GM12891 (cell line): ENCODE measurements at places on chromosomes 2 and 18.

DNA sequence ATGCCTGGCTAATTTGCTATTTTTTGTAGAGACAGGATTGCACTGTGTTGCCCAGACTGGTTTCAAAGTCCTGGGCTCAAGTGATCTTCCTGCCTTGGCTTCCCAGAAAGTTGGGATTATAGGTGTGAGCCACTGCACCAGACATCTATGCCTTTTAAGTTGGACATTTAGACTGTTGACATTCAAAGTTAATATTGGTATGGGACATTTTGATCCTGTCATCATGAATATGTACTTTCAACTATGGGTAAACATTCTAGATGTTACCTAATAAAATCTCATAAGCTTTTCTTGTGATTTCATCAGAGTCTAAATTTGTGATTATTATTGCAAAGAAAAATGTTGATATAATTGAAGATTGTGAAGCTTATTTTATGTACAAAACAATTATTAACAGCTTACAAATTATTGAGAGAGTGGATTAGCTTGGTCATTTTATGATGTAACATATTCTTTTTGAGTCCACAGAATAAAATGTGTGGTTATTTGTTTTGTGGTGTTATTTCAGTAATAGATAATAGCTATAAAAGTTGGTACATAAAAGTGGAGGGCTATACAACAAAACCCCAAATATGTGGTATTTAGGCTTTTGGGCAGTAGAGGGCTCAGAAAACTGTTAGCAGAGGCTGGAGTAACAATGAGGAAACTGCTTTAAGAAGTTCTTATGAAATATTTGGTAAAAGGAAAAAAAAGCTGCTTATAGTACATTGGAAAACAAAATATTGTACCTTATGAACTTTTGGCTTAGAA lies 41.4 kb downstream of the STARD6 start:
- DNase-seq, result no peak

DNA sequence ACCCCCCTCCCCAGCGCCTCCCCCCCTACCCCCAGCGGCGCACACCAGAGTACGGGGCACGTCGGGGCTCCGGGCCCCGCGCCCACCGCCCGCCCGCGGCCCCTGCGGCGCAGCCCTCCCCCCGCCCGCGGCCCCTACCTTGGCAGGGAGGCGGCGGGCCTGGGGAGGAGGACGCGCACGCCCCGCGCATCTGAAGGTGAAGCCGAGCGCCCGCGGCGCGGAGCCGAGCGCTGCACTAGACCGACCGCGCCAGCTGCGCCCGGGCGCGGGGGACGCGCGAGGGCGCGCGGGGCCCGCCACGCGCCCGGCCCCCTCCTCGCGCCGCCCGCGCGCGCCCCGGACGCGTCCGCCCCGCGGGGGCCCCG lies at the start of gene ZNF516:
TSS of gene ZNF516 (minus strand) at position 237 of the 365 bp plus-strand sequence. CDS start 52,188 bp downstream, outside the sequence.
- DNase-seq, result no peak

- DNase-seq, result no peak
Measured at GRCh38 chr2:111231532-111232252, 111.0 kb downstream of the BCL2L11 start.

DNA sequence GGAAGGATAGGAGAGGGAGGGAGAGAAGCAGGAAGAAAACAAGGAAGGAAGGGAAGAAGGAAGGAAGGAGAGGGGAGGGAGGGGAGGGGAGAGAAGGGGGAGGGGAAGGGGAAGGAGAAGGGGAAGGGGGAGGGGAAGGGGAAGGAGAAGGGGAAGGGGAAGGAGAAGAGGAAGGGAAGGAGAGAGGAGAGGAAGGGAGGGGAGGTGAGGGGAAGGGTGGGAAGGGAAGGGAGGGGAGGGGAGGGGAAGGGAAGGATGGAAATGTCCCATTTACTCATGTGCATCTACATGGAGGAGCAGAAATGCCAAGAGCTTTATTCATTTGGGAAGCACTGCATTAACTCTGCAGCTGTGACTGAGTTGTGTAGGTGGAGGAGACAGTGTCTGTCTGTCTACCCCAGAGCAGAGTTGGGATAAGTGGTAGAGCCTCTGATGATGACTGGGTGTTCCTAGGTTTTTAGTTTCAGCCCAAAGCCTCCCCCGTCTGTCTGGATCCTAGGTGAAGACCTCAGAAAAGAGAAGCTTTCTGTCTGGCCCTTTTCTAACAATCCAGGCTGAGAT lies 131.3 kb downstream of the COL6A3 start:
- DNase-seq, result no peak
